ENCODE measurements at places on chromosomes 12 and 14. TPM values are rescaled to one million over a fixed set of nuclear protein-coding genes. Genes with fewer than 3 reads are reported as not detected.
A peak's percentile ranks its signal among the peaks of the same experiment; 100 is the strongest.

DNA sequence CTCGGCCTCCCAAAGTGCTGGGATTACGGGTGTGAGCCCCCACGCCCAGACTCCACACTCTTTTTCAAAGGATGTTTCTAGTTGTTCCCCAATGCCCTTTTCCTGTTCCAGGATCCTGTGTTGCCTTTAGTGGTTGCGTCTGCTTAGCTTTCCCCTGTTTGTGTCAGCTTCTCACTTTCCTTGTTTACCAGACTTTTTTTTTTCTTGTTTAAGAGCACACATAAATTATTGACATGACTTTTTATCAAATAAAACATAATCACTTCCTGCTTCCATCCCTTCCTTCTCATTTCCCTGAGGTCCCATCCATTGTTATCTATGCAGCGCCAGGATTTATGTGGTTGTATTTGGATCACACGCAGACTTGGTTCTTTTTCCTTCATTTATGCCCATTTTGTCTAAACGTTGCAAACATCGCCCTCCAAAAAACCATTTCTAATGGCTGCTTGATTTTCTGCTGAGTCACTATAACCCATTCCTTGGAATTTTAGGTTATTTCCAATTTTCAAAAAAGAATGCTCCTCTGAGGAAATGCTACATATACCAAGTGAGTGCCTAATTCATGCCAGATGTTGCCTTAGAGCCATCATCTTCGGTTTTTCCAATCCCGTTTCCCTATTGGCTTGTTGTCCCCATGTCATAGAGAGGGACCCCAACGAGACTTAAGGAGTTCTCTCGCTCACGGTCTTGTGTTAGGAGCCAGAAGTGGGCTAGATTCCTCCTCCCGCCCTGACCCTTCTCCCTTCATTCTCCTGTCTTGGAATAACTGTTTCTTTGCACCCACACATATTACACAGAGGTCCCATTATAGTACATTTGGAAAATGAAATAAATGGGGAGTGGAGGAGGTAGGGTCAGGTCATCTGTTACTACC lies 13.5 kb upstream of the CYP46A1 start:
- no peak for DNase-seq

DNA sequence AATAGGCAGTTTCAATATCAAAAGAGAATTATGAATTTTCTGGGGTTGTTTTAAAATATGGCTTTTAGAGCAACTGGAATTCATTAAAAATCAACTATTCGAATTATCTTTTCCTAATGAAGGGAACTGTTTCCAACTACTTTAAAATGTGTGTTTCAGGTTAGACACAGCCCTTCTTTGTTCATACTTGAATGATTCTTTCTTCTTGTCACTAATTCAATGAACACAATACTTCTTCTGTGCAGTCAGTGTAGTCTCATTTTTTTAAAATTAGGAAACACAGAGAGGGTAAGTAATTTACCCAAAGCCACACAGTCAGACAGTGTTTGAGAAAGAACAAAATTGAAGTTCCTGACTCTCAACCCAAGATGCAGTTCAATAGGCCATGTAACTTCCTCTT lies 414.0 kb downstream of the CCDC91 start:
- no peak for DNase-seq

GRCh38 chr12:6358881-6359280 lies 16.5 kb downstream of the SCNN1A start:
- no peak for DNase-seq

- no peak for DNase-seq
These were observed 102.9 kb upstream of the ABCD2 start for GRCh38 chr12:39722504-39722903.

GRCh38 chr14:33602396-33602795 lies 348.5 kb downstream of the EGLN3 start:
- DNase-seq = no peak

GRCh38 chr14:81219759-81220579 lies 790 bp downstream of the GTF2A1 start:
- peak; percentile 56 for DNase-seq

DNA sequence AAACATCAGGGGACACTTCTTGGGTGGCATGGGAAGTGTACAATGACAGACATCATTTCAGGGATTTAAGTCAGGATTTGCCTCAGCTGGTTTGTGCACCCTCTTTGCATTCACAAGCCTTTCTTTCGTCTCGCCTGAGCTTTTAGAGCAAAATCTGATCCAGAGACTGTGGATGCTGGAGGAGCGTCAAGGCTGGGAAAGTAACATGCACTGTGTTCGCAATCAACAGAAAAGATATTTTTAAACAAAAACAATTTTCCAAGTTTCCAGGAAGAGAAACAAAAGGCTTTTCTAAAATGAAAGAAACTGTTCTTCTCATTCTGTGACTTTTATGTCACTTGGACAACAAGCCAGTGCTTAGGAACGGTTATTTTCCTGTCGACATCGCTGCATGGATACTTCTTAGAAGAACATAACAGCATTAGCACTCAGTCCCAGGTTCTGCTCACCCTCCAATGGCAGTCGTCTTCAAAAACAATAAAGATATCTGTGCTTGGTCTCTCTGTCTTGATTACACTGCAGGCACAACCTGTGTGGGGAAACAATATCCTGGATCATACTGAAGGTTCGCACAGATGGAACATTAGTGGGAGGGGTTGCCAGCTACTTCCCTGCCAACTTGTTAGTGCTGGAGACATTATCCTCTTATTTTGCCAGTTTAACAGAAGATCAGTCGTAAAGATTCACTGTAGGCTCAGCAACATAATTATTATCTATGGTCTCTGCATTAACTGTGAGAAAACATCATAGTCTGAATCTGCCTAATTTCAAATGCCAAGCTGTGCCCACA lies 403.3 kb upstream of the ATP2B1 start:
- no peak for DNase-seq

- DNase-seq = no peak
These were observed 6.5 kb upstream of the AQP2 start for GRCh38 chr12:49944046-49944445.

- peak; percentile 14 for DNase-seq
These were observed 195.7 kb downstream of the AKAP6 start for GRCh38 chr14:32524609-32525375.

DNA sequence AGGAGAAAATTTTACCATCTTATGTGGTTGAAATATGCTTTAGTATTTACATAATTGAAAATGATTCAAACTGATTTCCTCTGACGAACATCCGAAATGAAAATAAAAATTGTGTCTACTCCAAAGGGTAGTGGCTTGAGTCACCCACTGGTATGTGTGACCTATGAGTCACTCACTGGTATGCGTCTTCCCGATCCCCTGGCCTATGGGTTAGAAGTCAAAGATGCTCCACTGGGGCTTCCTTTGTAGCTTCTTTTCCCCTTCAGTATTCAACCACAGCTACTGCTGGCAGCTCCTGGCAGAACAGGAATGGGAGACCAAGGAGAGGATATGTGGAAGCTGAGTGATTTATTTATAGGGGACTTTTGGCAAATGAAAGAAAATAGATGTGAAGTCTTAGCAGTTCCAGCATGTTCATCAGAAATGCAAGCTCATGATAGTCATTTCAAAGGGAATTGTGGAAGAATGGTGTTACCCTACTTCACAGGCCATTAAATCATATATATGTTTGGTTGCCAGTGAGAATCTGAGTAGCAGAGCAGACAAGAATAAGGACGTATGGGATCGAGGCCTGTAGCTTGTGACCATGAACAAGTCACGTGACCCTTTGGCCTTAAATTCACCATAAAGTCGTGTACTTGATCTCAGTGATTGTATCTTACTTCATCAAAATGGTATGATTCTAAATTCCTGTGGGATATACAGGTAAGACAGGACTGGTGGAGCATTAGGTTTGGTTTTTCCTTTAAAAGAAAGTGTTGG lies 108.3 kb downstream of the CRADD start:
- peak; percentile 89 for DNase-seq

- no peak for DNase-seq
These were observed 25.3 kb downstream of the PAH start for GRCh38 chr12:102891756-102892155.

DNA sequence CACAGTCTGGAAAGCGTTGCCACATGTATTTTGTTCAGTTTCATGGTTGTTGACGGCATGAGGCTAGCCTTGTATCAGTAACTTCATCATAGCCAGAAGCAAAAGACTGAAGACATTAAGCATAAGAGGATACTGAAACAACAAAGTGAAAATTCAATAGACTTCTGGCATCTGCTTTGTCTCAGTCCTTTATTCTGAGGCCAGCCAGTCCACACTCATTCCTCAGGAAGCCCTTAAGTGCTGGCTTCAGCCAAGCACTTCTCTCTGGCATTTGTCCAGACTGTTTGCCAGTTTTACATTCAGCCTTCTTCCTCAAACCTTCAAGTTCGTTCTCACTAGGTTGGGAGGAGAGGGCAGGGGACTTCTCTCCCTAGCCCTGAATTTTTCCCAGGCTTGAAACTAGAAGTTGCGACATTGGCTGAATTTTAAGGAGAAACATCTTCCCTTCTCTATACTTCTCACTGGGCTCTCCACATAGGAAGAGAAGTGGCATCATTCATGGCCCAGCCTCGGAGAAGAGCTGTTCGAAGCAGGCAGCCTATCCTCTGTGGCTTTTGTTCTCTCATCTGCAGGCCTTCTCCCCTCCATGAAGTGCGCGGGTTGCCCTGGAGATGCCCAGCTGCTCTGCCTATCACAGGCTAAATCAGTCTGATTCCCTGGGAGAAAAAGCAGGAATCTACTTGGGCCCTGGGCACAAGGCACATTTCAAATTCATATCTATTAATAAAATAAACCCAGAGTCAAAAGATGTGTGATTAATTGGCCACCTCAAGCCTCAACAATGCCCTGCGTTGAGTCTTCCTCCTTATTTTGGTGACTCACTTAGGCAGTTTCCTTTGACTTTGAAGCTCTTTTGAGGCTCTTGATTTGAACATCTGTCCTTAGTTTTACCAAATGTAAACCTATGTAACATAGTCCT lies 130.9 kb upstream of the PLEKHA5 start:
- peak; percentile 67 for DNase-seq

GRCh38 chr12:96471368-96472050 lies 17.9 kb upstream of the CFAP54 start:
- peak; percentile 69 for DNase-seq

GRCh38 chr12:8834230-8834629 lies 11.8 kb downstream of the A2ML1 start:
- DNase-seq = no peak

DNA sequence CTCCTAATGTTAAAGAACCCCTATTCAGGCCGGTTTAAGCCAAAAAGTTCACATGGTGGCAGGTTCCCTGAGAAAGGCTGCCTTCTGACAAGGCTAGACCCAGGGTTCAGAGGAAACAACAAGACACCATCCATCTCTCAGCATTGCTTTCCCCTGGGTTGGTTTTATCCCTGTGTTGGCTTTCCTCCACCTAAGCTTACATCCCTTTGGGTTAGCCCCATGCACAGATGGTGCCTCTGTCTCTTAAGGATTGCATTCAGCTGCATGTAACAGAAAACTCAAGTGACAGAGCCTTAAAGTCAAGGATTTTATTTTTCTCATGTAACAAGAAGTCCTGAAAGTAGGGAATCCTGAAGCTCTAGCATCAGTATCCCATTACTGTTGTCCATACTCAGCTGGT lies 42.8 kb upstream of the RIN3 start:
- no peak for DNase-seq

- no peak for DNase-seq
These were observed 57.2 kb downstream of the SETD3 start for GRCh38 chr14:99423434-99423833.

DNA sequence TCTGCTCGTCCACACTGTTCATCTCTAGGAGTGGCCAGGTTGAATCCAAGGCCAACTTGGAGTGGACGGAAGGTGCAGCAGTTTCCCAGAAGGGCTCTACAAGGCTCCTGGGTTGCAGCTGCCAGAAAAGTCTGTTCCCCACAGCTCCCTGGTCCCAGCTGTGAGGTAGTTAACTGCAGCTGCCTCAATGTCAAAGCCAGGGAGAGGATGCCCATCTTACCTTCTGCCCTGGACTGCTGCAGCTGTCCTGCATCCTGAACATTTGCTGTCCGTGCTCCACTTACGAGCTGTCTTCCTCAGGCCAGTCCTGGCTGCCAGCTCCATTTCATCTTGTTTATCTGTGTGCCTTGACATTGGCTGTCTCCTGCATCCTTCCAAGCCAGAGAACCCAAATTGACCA lies 227.3 kb downstream of the SLC41A2 start:
- no peak for DNase-seq

DNA sequence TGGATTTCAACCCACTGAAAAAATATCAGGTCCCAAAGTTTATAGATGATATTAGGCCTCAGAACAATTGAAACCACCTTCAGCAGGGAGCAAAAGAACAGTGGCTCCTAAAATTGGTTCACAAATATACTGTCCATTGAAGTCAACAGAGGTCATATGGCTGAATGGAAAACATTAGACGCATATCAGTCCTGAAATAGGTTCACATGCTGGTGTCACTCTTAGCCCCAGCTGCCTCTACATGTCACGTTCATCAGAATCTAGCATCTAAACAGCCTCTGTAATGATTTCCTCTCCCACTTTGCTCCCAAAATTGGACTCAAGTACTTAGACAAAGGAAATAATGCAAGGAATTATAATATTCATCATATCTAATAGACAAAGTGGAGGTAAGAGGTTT lies 8.7 kb downstream of the FLRT2 start:
- DNase-seq = peak; percentile 88

DNA sequence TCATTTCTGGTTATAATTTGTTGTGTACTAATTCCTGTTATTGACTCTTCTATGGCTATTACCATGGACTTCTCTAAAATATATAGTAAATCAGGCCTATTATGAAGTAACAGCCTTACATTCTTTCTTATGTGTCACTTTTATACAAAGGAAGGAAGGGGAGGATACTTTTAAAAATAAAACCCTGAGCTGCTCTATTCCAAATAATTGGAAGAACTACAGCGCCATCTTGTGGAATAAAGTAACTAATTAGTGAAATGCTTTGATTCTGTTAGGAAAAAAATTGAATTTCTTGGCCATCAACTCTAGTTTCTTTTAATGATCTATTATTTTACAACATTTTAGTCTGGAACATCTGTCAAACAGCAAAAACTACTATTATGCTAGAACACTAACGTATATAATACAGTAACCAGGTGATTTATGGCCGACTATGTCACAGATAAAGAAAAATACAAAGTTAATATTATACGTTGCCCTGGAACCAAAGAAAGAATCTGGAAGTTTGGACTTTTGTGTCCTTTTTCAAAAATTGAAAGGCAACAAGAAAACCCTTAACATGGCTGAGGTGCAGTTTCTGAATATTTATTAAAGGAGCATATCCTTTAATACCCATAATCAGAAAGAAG lies 55.0 kb upstream of the NELL2 start:
- peak; percentile 64 for DNase-seq

DNA sequence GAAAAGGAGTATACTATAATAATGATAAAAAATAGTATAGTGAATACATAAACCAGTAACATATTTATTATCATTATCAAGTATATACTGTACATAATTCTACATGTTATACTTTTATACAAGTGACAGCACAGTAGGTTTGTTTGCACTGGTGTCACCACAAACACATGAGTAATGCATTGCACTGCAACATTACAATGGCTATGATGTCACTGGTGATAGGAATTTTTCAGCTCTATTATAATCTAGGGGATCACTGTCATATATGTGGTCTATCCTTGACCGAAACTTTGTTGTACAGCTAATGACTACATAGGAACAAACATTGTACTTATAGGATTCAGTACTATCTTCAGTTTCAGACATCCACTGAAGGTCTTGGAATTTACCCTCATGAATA lies 165.8 kb upstream of the SYT1 start:
- no peak for DNase-seq

The HOXC4 gene
- 2.3 TPM for total RNA-seq

The CRIP1 gene
- total RNA-seq = 2.6 TPM

The RND1 gene
- not detected for total RNA-seq

The AQP2 gene
- not detected for total RNA-seq

The ALKBH1 gene
- total RNA-seq = 9.6 TPM

The RHEBL1 gene
- 1.2 TPM for total RNA-seq

The FICD gene
- 3.9 TPM for total RNA-seq

The RPL10L gene
- total RNA-seq = not detected

The RNASE7 gene
- 0.16 TPM for total RNA-seq

The CCND2 gene
- total RNA-seq = 86.6 TPM

The OR6C74 gene
- not detected for total RNA-seq

Data from myocyte (in vitro differentiated cells).